ENCODE measurements at places on chromosomes 7 and 10.
A peak's percentile ranks its signal among the peaks of the same experiment; 100 is the strongest.

GRCh38 chr7:151085329-151085690, 965 bp upstream of the AGAP3 start:
- DNase-seq, result no peak

DNA sequence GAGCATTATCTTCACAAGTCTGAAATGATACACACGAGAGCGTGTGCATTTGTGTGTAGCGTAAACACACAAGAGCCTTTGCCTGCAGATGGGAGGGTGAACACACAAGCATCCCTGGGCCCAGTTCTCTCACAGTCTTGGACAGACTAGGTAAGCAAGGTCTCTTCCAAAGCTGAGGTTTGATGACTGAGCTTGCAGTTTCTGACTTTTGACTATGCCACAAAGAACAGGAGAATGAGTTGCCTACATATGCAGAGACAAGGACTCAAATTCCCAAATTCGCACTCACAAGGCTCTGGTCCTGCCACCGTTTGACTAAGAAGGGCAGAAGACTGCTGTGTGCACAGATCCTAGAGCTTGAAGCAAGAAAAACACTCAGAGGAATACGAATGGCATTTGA, 55.8 kb downstream of the FAM53B start:
- no peak for DNase-seq

DNA sequence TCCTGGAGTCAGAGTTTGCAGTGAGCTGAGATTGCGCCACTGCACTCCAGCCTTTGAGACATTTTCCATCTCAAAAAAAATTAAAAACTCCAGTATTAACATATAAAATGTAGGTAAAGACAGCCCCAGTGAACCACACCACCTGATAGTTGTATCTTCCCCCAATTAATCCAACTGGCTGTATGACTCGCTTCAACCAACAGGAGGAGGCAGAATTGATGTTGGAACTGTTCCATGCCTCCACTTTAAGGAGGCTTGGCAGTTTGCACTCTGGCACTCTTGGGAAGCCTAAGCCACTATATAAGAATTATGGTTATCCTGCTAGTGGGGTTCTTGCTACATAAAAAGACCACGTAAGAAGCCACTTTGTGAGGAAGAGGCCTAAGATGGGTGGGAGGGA, 72.7 kb downstream of the STK17A start:
- DNase-seq, result no peak

DNA sequence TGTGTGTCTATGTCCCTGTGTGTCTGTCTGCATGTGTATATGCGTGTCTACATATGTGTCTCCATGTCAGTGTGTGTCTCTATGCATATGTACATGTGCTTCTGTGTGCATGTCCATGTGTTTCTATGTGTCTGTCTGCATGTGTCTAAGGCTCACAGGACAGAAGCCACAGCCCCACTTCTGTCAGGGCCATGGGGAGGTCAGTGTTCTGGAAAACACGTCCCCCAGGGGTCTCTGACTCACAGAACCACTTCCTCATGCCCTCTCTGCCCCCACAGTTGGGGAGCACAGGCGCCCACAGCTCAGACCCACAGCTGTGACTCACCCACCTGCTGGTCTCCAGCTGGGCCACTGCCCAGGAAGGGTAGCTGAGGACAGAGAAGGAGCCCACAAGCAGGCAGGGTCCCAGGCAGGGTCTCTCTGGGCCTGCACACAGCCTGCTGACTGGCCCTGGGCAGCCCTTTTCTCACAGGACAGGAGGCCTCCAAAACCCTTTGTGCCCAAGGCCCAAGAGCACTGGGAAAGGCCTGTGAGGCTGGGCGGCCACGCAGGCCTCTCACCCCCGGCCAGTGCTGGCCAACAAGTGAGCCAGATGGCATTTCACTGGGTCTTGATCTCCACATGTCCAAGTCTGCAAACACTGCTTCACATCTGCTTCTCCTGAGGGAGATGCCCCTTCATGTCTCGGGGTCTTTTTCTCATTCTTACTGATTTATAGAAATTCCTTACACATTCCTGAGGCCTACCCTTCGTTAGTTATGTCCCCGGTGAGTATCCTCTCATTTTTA, 102.9 kb upstream of the FAM20C start:
- DNase-seq, result peak; percentile 84

DNA sequence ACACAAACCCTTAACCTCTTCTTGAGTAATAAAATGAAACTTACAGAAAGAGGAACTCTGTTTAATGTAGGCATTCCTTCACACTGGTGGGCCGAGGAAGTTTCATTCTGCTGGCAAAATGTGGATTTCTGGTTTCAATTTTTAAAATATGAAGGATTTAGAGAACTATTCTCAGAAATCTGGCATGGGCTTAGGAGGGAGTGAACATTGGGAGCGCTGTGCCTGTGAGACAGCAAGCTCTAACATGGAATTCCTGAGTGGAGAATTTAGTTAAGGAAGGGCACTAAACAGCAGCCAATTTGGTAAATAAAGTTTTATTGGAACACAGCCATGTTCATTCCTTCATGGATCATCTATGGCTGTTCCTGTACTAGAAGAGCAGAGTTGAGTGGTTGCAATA, 751.8 kb upstream of the IGFBP3 start:
- no peak for DNase-seq

DNA sequence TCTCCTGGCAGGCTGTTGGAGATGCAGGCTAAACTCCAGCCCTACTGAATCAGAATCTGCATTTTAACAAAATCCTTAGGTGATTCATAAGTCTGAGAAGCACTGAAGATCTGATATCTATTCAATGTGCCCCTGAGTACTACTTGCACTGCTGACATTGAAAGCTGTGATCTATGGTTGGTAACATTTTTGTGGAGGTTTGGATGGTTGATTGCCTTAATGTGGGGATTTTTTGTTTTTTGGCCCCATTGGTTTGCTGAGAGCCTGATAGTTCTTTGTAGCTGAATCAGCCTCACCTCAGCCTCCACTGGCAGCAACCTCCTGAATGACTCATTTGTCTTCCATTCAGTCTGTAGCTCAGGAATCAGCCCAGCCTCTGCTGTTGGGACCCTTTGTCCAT, 14.7 kb upstream of the LRRN3 start:
- DNase-seq, result no peak

DNA sequence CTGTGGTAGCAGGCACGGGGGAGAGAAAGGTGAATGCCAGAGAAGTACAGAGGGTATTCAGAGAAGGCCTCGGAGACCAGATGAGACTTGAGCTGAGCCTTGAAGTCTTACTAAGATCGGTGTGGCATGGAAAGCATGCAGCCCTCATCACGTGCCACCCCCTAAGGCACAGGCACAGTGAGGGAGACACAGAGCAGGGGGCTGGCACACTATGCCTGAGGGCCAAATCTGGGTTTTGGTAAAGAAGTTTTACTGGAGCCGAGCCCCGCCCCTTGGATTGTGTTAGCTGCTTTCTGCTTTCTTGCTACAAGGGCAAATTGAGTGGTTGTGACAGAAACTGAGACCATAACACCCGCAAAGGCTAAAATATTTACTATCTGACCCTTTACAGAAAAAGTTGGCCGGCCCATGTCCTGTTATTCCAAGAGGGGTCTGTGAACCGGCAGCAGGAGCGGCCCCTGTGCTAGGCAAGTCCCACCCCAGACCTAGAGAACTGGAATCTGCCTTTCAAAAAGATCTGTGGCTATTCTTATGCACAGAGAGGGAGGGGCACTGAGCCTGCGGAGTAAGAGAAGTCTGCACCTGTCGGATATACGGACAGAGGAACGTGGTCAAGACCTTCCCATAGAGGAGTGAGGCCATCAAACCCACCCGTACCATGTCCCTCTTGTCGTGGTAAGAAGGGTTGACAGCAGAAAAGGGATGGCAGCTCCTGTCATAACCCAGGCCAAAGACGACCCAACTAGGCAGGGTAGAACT, 109.3 kb upstream of the RHEB start:
- no peak for DNase-seq

GRCh38 chr10:120019568-120019967, 127.0 kb downstream of the SEC23IP start:
- no peak for DNase-seq

- no peak for DNase-seq
These were observed 1035.6 kb upstream of the PHF14 start for GRCh38 chr7:9937944-9938631.

- peak; percentile 41 for DNase-seq
These were observed at the start of gene SP8 for GRCh38 chr7:20786779-20787659. TSS of gene SP8 (minus strand) at chr7:20786886. CDS start at chr7:20786798, 88 bp downstream.
